ENCODE measurements at places on chromosomes 7 and 10.

GRCh38 chr7:123538897-123539296 is 4.5 kb upstream of the IQUB start:
- DNase-seq = no peak

- no peak for DNase-seq
Observed at GRCh38 chr10:33810986-33811385, 476.5 kb upstream of the NRP1 start.

- DNase-seq = no peak
Observed at GRCh38 chr10:34413214-34413613, 401.9 kb downstream of the PARD3 start.

- no peak for DNase-seq
Observed at GRCh38 chr10:22622242-22622806, 92.1 kb downstream of the PIP4K2A start.

DNA sequence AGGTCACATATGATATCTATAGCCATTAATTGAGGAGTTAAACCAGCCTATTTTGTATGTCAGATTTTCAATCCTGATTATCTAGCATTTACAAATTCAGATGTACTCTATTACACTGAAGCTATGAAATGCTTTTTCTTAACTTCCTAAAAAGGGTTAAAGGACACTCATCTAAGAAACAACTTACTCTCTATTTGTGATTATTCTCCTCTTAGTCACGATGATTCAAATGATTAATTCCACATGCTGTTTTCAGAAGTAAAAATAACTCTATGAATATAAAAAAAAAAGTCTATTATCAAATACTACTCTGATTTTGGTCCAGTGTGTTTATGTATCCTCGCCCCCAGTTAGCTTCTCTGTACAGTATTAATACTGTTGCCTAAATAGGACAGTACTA is 1199.9 kb downstream of the GATA3 start:
- no peak for DNase-seq

DNA sequence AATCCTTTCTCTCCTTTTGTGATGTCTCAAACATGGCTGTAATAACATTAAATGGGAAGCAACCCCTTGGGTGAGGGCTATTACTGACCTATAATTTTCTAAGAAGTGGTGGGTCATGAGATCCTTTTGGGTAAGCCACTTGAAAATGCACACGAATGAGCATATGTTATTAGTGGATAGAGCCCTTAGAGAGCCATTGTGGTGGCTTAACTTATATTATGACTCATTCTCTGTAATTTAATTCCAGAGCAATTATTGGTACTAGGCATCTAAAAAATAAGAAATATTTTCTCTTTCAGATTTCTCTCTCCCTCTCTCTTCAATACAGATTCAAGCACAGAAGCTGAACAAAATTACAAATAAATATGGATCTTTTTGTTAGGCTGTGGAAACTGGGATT is 1177.4 kb upstream of the PHF14 start:
- DNase-seq = no peak

GRCh38 chr7:128865996-128866877 is 3.6 kb downstream of the ATP6V1F start:
- DNase-seq = no peak

DNA sequence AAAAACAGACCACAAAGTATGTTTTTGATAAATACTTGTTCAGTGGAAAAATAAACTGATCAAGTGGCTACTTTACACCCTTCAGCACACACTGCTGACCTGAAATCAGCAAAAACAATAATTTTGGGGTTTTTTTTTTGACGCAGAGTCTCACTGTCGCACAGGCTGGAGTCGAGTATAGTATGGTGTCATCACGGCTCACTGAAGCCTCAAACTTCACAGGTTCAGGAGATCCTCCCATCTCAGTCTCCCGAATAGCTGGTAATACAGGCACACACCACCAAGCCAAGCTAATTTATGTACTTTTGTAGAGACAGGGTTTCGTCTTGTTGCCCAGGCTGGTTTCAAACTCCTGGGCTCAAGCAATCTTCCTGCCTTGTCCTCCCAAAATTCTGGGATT is 30.6 kb downstream of the TARP start:
- no peak for DNase-seq

- no peak for DNase-seq
Observed at GRCh38 chr7:138169441-138169851, 93.2 kb downstream of the AKR1D1 start.

- DNase-seq = no peak
Observed at GRCh38 chr10:123648595-123648994, 17.6 kb upstream of the GPR26 start.

DNA sequence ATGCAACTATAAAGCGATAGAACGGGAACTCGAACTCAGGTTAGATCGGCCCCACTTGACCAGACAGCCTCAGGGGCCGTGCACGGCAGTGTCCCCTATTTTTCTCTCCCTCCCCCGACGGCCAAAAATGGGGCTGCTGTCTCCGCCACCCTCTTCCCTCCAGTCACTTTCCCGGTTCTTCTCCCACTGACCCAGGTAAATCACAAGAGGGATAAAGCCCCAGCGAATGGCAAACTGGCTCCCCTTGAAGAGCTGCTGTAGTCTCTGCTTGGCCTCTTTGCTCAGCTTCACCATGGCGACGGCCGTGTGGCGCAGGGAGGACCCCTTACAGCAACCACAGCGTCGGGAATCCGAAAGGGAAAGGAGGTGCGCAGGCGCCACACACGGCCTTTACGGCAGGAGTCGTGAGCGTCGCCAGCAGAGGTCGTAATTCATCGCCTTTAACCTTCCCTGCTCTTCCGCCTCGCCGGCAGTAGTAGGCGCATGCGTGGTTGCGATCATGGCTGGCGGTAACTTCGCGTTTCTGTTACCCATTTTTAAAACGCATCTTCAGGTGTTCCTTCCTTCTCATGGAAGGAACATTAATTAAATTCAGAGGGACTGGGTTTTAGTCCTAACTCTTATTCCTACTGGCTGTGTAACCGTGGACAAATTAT is at the start of gene TOMM7:
Gene TOMM7 (minus strand): TSS at position 364 of the 656 bp plus-strand sequence. CDS start 70 bp downstream, at position 294.
- DNase-seq = peak; percentile 96

All from NCI-H1694 treated with DMSO at 0.1 percent for 48 hours (cell line).